Right lung (tissue), 10 donors: ENCODE measurements at places on chromosomes 5 and 9. TPM values are rescaled to one million over a fixed set of nuclear protein-coding genes. Genes with fewer than 3 reads are reported as not detected.

DNA sequence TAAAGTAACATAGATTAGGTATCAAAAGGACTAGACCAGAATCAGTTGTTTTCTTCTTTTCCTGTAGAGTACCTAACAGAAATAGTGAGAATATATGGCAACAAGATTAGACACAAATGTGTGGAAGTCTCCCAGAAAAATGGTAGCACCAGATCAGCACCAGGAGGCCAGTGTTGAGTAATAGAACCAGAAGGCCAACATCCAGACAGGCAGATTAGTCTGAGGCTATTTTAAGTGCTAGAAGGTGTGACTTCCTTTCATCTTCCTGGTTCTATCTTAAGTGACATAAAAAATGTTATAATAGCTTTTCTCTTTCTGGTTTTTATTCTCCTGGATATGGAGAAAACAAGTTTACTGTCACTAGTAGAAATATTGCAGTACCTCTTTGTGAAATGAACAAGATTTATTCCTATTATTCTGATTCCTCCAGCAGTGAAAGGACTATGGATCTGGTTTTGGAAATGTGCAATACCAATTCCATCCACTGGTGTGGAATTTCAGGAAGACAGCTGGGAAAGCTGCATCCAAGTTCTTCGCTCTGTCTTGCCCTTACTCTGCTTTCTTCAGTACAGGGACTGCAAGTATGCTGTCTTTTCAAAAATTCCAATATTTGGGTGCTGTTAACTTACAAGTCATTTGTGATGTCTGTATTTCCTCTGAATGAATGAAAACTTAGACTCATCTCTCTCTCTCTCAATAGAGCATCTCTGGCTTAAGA lies 39.1 kb downstream of the SHLD3 start:
- no peak for DNase-seq

- no peak for DNase-seq
Measured at GRCh38 chr5:171157775-171158174, 151.3 kb upstream of the TLX3 start.

VCAN gene
- 590 TPM for polyA plus RNA-seq

- no peak for DNase-seq
Measured at GRCh38 chr9:136389396-136389795, 10.6 kb downstream of the SNAPC4 start.

DNA sequence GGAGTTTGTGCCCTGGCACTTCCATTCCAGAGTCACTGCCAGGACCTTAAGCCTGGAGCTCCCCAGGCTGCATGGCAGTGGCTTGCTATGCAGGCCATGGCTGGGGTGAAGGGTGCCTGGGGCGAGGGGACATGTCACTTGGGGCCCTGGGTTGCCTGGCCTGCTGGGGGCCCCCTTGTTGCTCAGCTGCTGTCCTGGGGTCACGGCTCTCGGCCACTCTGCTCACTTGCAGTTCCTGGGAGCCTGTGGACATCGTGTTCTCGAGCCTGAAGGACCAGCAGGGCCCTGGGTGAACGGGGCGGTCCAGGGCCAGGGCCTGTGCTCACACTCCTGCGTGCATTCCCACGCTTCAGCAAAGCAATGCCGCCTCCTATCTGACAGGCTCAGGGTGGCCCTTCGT lies 14.5 kb upstream of the SLC2A6 start:
- DNase-seq = no peak

DNA sequence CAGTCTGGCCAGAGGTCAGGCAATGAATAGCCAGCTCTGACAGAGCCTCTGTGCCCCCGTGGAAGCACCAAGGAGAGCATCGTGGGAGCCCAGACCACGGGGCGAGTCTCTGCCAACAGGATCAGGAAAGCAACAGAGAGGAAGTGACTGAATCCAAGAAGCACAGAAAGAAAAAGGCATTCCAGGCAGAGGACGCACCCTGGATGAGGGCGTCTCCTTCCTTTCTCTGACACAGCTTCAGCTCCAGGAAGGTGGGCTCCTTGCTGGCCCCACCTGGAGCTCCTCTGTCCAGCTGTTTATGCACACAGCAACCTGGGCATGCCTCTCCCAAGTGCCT lies 16.6 kb downstream of the HK3 start:
- no peak for DNase-seq

DNA sequence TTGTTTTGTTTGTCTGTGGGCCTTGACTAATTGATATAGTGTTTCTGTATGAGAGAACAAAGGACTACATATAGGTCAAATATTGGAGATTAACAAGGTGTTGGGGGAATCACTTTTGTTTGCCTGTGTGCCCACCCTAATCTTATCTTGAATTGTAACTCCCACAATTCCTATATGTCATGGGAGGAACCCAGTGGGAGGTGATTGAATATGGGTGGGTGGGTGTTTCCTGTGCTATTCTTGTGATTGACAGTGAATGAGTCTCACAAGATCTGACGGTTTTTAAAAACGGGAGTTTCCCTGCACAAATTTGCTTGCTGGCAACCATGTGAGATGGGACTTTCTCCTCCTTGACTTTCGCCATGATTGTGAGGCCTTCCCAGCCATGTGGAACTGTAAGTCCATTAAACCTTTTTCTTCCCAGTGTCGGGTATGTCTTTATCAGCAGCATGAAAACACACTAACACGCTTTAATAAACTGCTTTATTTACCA lies 64.9 kb upstream of the HSPB3 start:
- DNase-seq = no peak

DNA sequence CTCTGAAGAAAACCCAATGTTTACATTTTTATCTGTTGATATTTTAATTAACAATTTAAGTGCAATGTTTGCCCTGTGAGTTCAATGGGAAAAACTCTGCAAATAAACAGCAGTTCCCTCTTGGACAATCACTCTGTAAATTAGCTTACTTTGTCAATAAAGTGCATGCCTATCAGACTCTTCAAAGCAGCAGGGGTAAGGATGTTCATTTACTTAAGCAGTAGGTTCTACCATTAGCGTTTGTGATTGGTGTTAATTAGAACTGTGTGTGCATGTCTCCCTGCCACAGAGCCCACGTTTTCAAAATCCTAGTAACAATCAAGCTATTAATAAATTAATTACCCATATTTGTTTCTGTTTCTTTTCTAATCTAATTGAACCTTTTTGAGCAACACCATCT lies 1921.6 kb upstream of the WWC1 start:
- no peak for DNase-seq

DNA sequence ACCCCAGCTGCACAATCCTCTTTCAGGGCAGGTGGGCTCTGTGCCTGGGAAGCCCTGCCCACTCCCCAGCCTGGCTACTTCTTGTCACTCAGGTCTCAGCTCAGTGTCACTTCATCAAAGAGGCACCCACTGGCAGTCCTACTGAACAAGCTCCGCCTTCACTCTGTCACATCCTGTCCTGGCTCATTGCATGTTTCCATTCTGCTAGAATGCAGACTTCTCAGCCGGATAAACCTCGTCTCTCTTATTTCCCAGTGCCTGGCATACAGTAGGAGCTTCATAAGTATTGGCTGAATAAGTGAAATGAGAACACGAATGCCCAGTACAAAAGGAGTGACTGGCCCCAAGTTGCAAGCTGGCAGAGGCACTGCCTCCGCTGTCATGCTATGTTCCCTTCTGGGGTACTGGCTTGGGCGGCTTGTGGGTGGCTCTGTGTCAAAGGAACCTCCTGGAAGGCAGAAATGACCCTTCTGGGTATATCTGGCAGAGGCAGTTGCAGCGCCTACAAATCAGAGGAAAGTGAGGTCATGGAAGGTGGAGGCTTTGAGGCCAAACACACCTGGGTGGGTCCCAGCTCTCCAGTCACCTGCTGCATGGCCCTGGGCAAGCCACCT lies 98.3 kb upstream of the PHYKPL start:
- DNase-seq = no peak

SLC4A9 gene
- polyA plus RNA-seq = 0.26 TPM

DNA sequence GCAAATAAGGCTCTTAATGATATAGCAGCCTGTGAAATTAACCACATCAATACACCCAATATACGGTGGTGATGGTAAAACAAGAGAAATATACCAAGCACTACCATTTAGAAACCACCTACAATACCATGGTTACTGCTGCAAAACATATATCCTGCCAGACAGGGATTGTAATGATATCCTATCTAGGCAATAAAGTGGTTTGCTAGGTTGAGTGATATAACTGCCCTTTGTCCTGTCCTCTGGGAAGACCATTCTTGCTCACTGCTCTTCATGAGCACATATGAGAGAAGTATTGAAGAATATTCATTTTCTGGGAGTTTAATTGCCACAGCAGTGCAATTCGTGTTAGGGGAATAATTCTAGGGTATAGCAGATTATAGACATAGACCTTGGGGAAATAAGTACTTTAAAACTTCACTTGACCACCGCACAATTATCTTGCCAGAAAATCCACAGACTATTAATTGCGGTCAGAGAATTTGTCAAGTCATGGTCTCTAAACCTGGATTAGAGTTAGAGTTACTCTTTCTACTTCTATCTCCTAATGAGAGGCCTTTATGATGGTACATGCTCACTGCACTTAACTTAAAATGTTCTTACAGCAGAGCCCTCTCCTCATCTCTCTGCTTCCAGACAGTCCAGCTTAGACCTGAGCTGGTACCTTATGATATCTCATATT lies 413.0 kb downstream of the ZNF608 start:
- no peak for DNase-seq

- no peak for DNase-seq
Measured at GRCh38 chr9:7316166-7316795, 483.3 kb downstream of the DMAC1 start.

DNA sequence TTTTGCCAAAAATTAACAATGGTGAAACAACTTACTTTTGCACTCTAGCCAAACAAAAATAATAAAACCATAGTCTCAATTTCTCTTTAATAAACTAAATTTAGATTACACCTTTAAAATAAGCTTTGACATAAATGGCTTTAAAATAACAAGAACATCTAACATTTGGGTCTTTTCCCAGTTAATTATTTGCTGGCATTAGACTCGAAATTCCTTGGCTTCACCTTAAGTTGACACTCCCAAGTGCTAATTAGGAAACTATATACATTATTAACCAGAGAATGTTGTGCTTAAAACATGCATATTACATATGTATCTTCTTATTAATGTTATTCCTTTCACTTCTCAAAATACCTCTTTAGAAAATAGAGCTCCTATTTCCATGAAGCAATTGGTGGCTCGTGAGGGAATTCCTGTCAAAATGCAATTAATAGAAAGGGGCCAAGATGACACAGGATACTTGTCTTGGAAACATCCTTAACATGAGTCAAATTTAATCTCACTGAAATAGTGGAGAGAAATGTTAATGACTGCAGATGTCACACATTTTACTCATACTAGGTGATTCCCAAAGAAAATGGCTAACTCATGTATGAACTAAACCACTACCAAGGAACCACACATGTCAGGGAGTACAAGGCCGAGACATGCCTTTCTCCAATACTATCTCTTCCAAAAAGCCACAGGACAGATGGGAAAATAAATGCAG lies 932.9 kb upstream of the DMAC1 start:
- no peak for DNase-seq

FOXD4L6 gene
- polyA plus RNA-seq = not detected

GRCh38 chr5:3217114-3217513 lies 378.5 kb upstream of the IRX1 start:
- DNase-seq = no peak

- no peak for DNase-seq
Measured at GRCh38 chr9:108184941-108185340, 670.8 kb downstream of the ACTL7B start.

GRCh38 chr5:138985256-138985655 lies 110.1 kb upstream of the LRRTM2 start:
- no peak for DNase-seq

DNA sequence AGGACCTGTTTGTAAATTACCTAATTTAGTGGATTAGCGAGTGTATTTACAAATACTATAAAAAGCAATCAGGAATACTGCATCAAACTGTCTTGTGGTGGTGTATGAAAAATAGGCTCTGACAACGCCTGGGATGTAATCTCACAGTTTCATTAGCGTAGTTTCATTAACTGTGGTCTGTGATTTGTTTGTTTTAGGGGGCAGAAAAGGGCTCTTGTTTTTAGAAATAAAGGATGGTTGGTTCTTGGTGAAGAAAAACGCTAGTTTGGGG lies 1.4 kb downstream of the SLC44A1 start:
- DNase-seq = no peak

IFNK gene
- not detected for polyA plus RNA-seq

F2RL2 gene
- polyA plus RNA-seq = 0.42 TPM

- DNase-seq = no peak
Measured at GRCh38 chr5:149110406-149110805, 30.9 kb upstream of the ABLIM3 start.

SLCO6A1 gene
- polyA plus RNA-seq = not detected

DNA sequence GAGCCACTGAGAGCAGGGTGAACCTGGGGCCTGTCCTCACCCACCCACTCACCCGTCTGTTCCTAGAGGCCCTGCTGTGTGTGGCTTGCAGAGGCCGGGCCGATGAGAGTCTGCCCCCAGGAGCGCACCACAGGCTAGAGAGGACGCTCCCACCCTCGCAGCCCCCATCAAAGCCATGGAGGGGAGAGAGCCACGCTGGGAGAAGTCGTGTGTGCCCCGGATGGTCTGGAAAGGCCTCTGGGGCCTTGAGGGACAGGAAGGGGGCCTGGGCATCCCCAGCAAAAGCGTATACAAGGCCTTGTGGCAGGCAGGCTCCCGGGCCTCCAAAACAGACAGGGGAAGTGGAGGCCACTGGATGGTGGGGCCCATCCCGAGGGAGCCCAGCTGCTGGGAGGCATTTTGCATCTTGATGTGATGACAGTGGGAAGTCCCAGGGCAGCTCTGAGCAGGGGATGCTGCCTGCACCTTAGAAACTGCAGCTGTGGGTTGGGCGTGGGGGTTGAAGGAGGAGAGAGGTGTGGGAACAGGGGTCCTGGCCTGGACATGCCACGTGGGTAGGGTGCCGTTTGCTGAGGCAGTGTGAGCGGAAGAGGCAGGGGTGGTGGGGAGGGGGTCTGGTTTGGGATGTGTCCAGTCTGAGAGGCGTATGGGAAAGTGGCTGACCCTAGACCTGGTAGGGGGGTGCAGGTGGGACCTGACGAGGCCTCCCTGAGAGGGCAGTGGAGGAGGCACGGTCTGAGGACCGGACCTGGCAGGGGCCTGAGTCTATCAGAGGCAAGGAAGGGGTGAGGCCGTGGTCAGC lies 43.0 kb upstream of the NOTCH1 start:
- no peak for DNase-seq

DNA sequence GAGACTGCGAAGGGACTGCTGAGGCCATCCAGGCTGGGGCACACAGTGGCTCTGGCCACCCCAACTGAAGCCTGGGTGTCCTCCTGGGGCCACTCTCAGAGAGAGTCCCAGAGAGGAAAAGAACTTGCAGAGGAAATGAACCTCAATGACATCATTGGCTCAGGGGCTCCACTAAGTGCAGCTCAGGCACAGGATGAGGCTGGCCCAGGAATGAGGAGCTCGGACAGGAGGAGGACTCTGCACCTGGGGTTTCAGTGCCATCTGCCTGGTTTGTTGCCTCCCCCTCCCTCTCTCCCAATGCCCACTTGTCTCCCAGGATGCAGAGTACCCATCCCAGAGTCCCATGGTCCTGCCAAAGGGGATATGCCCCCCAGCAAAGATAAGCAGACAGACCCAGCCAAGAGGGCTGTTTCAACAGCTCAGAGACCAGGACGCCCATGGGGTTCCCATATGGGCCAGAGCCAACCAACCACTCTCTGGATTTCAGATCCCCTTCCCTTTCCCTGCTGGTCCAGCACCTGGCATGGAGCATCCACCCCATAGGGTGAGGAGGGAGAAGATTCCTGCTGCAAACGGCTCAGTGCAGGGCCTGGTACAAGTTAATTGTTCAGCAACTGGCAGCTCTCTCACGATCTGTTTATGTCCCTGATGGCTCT lies 26.9 kb upstream of the OLFM1 start:
- no peak for DNase-seq
